ENCODE measurements at places on chromosomes 6 and 20.

- no peak for DNase-seq
Measured at GRCh38 chr20:62361799-62362589, 5.1 kb downstream of the LAMA5 start.

- DNase-seq, result no peak
Measured at GRCh38 chr6:156557251-156557910, 219.8 kb upstream of the ARID1B start.

DNA sequence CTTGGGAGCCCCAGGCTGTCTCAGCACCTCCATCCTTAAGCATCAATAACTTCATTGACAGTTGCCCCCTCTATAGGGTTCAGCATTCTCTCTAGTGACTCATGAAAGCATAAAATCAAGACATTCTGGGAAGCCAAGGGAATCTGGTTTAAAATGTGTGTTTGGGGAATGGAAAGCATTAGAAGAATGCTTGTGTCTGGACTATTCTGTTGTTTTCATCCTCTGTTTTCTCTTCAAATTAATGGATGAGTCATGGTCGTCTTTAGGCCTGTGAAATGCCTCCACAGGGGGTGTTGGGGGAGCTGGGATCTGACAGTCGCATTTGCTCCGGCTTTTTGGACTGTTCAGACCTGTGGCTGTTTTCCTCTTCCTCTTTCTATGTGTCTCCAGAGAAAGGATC is 279.7 kb downstream of the CDC5L start:
- no peak for DNase-seq

- peak; percentile 28 for DNase-seq
Measured at GRCh38 chr6:129936329-129937165, 75.4 kb upstream of the TMEM244 start.

GRCh38 chr6:5995658-5995948 is 11.1 kb downstream of the NRN1 start:
- DNase-seq, result no peak

DNA sequence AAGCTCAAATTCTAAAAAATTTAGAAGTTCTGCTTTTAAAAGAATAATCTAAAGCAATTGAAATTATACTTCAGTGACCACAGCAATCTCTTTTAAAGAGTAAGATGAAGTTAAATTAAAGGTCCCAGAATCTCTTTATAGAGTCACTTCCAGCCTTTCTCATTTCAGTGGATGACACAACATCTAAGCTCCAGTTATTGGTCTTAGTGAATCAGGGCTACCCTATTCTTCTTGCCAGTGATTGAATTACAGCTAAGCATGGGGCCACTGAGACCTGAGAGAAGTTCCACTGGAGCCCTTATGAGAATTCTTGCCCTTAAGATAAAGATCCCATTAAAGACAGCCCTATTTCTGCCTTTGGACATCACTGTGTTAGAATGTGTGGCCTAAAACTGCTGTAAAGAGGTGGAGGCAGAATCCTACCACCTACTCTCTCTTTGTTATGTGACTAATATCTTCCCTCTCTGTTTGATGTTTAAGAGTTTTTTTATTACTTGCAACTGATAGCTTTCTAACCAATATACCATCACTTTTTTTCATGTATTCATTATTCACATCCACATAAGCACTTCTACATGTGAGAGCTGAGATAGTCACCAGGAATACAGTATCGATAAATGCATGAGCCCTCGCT is 128.6 kb downstream of the UNC5CL start:
- DNase-seq, result no peak

- DNase-seq, result no peak
Measured at GRCh38 chr6:41288030-41288753, 1.7 kb upstream of the TREM1 start.

- no peak for DNase-seq
Measured at GRCh38 chr6:155128977-155129376, 133.9 kb downstream of the TIAM2 start.

DNA sequence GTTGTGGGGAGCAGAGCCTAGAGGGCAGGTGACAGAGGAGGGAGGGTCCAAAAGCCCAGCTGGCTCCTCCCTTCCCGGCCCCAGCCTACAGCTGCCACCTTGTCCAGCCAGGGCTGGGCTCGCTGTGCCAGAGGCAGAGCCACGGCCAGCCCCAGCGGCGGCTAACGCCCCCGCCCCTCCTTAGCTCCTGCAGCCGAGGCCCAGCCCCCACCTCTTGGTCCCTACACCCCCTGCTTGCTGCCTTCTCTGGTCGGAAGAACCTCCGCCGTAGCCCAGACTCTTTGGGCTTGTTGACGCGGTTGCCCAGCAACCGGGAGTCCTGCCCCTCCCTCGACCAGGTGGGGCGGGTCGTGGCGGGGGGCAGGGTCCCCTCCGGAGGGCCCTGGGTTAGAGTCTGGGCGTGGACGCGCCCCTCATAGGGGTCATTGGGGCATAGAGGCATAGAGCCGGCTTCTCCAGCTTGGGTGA is 521 bp upstream of the LKAAEAR1 start:
- DNase-seq, result no peak

DNA sequence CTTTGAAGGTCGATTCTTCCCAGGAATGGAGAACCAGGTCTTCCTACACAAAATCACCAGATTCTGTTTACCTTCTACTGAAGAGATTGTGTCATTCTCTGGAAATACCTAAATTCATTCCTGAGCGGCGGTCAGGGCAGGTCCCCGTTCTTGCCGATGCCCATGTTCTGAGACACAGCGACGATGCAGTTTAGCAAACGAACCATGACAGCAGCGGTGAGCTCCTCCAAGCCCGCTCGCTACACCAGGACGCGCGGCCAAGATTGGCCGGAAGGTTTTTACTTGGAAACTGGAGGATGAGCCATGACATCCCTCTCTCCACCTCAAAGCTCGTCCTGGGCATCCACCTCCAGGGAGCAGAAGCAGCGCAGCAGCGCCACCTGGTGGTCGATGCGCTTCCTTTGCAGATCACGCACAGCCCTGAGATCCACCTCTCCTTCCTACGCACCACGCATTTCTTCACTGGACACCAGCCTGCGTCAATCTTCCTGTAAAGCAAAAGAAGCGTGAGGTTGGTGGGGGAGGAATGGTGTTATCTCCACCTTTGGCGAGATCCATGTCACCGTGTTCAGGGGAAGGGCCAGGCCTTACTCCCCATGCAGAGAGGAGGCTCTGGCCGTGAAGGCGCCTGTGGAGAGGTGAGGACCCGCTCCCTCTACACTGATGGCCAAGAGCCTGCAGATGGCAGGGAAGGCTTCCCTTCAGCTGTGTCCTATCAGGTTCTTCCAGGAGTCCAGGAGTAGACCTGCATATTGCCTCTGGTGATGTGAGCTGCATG is 9.9 kb upstream of the HLA-B start:
- DNase-seq, result peak; percentile 75

DNA sequence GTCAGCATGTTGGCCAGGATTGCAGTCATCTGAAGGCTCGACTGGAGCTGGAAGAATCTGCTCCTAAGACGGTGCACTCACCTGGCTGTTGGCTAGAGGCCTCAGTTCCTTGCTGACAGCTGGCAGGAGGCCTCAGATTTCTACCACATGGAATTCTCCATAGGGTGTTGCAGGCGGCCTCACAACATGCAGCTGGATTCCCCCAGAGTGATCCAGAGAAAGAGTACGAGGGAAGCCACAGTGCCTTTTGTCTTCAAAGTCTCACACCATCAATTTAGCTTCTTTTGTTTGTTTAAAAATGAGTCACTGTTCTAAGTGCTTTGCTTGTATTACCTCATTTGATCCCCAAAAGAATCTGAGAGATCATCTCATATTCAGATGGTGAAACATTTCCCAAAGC is 65.5 kb upstream of the FYN start:
- DNase-seq, result no peak

DNA sequence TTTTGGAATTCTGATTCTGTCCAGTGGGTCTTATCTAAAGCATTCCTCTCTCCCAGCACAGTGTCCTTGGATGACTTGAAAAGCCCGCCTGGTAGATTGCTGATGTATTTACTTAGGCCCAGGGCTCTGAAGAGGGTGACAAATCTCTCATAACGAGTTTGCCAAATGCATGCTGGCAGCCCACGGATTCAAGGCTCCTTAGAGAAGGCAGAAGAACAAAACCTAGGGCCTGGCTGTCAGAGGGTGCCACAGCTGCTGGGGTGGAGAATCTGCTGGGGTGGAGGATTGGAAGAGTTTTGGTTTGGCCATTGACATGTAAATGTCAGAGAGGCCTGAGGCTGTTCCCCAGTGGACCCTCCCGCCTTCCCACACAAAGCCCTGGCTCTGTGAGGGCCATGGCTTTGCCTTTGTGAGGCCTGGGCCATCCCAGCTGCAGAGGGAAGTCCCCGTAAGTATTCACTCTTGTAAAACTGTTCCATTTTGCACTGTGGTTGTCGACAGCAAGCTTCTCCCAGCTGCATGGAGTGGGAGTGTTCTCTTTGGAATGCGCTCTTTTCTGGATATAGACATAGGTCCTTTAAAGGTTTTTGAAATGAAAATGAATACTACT is 50.3 kb downstream of the ANKRD6 start:
- no peak for DNase-seq

GRCh38 chr20:63005365-63005861 is 1.4 kb downstream of the BHLHE23 start:
- DNase-seq, result no peak

DNA sequence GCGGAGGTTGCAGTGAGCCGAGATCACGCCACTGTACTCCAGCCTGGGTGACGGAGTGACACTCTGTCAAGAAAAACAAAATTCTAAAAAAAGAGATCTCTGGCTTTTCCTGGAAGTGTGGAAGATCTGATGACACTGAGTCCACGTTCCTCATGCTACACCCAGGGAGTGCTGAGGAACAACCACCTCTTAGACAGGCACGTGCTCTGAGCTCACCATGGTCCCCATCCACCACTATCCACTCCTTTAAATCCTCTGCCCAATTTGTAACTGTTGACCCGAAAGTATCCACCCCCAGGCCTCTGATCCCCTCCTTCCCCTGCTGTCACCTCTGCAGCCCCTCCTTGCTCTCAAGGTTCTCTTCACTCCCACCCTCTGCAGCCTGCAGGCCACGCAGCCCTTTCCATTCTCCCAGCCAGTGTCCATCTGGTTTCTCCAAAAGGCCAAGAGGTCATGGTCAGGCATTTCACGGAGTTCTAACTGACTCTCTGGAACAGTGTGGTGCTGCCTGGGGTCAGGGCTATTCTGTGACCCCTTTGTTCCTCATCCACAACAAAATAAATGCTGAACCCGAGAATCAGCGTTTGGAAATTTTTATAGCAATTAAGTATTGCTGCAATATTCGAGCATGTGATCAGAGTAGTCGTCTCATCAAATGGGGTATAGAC is 88.8 kb downstream of the ATP9A start:
- DNase-seq, result no peak

GRCh38 chr6:144286503-144287393 is 1.6 kb downstream of the UTRN start:
- no peak for DNase-seq

- DNase-seq, result no peak
Measured at GRCh38 chr6:25405442-25405841, 126.3 kb downstream of the CARMIL1 start.

DNA sequence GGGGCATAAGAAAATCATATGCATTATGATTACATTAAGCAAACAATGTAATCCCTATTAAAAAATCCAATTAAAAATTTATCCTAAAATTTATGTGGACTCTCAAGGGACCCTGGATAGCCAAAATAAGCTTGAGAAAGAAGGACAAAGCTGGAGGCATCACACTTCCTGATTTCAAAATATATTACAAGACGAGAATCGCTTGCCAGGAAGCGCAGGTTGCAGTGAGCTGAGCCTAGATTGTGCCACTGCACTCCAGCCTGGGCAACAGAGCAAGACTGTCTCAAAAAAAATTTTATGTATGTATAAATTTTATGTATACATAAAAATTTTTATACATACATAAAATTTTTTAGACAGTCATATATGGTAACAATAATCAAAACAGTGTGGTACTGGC is 48.5 kb upstream of the GCNT2 start:
- DNase-seq, result no peak

DNA sequence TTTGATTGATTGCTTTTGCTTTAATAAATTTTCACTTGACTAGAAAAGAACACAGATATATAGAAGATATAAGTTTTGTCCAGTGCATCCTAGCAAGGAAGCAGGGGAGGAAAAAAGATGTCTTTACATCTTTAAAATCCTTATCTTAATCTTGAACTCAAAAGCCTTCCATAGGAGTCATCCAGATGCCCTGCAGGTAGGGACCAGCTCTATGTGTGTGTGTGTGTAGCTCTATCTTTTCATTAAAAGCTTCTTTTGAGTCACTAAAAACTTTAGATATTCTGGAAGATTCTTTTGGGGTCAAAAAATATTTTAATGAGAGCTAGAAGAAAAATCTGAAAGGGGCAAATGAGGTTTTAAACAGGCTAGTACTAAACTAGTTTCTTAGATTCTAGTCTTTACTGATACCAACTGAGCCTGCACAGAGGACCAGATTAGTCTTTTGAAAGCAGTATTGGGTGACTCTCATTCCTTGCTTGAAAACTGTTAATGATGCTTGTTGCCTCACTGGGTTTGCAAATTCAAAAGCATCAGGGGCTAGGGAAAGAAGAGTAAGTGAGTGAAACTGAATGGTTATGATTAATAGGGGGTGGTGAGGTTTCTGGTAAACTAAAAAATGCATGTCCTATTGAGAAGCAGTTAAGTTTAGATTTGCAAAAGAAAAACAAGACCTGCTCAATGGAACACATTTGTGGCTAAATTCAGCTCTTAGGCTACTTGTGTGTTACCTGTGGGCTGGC is 40.6 kb upstream of the JAG1 start:
- DNase-seq, result no peak

DNA sequence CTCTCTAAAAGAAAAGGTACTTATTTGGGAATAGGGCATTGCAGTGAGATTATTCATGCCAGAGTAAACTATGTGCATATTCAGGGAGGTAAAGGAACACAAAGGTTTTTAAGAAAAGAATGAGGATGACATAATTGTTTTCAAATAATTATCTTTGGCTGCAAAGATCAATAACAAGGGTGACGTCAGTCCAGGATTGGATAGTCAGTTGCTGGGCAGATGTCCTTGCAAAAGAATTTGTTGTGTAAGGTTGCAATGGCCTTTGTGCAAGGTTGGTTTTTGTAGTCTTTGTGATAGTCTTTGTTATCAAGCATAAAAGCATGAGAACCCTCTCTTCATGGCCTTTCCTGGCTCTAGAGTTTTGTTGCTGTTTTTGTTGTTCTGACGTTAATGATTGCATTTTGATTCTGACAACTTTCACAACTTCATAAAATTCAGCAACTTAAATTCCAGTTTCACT is 17.7 kb downstream of the LOC128125822 start:
- DNase-seq, result no peak

DNA sequence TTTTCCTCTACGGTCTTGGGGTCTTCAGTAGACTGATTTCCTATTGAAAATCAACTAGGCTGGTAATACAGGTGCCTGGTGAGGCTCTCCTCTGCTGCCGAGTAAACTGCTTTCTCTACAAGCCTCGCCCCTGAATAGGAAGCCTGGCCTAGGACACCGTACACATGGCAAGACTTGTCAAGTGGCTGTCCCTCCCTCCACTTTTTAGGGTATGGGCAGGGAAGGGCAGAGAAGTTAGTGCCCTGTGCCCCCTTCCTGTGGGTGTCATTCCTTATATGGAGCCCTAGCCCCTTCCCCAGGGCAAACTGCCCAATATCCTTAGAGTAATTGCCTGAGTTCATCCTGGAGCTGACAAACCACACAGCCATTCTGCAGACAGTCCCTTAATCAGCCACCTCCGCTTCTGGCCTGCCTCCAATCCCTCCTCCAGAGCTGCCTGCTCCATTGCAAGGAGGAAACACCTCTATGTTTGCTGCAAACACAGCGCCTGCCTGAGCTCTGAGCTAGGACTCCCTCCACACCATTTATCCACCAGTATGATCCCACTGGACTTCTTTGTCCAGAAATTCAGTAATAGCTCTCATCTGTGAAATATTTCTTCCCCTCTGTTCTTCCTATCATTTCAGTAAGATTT is 93.1 kb downstream of the CHD6 start:
- DNase-seq, result no peak
